ENCODE measurements at places on chromosomes 7 and 10. TPM values are rescaled to one million over a fixed set of nuclear protein-coding genes. Genes with fewer than 3 reads are reported as not detected.

Gene HOXA11
- 0.39 TPM for total RNA-seq

Gene PLXNA4
- total RNA-seq = 0.38 TPM

Gene DKK1
- 115 TPM for total RNA-seq

Gene CYP3A7
- total RNA-seq = 0.44 TPM

Data from motor neuron (in vitro differentiated cells).